ENCODE measurements at places on chromosomes 6 and 20.

GRCh38 chr6:31556307-31556706 lies 8.9 kb downstream of the NFKBIL1 start:
- no peak for DNase-seq

GRCh38 chr6:71238351-71238750 lies 50.3 kb upstream of the OGFRL1 start:
- no peak for DNase-seq

- no peak for DNase-seq
These were observed 67.9 kb downstream of the CDYL start for GRCh38 chr6:4844108-4844507.

DNA sequence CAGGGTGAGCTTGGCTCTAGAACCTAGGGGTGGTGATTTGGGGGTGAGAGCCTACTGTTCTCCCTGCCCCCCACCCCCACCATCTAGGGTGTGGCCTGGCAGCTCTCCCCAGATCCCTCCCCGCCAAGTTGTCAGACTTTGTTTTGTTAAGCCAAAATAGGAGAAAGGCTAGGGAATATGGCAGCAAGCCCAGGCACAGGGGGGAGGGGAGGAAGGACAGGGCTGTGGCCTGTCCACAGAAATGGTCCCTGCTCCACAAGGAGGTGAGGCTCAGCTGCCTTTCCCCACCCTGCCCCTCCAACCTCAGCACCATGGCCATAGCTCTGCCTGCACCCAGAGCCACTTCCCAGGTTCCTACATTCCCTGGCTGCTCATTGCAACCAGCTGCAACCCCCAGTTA lies 17.2 kb downstream of the SCUBE3 start:
- DNase-seq = no peak

- no peak for DNase-seq
These were observed 13.3 kb downstream of the MAFB start for GRCh38 chr20:40675599-40676221.

DNA sequence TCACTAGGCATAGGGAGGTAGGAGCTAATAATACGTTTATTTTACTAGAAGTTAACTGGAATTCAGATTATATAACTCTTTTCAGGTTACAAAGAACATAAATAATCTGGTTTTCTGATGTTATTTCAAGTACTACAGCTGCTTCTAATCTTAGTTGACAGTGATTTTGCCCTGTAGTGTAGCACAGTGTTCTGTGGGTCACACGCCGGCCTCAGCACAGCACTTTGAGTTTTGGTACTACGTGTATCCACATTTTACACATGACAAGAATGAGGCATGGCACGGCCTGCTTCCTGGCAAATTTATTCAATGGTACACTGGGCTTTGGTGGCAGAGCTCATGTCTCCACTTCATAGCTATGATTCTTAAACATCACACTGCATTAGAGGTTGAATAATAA lies 1.1 kb downstream of the HFE start:
- no peak for DNase-seq

GRCh38 chr6:8084586-8084985 lies 17.8 kb downstream of the EEF1E1 start:
- no peak for DNase-seq

DNA sequence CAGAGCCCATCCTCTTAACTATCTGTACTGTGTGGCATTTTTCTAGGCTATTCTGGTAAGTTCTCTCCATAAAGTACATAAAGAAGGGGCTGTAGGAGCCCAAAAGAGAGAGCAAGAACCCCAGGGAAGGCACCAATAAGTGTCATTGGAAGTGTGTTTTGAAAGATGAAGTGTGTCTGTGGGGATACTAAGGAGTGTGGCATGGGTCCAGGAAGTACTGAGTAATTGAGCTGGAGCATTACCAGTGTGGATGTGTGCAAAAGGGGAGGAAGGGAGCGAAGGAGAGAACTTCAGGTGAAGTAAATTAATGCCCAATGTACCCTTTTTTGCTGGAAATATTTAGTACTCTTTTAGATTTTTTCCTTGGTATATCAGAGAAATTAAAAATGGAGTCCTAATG lies 63.9 kb downstream of the KCNS1 start:
- DNase-seq = no peak

DNA sequence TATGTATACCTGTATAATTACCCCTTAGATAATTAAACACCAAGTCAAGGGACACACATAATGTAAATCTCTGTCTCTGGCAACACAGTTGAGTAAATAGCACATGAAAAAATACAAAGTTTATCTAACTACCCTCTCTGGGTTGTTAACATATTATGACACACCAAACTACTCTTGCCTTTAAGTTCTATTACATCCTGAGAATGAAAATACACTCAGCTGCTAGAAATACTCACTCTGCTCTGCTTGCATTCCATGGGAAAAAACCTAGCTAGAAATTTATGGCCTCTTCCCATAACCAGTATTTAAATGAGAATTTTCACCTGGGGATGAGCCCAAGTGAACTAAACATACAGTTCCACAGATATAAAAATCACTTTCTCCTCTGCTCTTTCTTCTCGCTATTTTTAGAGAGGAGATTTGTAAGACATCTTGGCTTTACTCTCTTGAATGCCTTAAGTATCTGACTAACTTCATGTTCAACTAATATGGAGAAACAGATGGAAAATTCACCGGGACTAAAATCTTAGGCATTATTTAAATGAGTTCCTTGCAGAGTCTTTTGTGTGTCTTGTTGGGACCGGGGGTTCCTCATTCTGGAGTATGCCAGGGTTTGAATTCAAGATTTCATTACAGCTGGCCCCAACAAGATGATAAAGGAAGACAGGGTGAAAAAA lies 140.9 kb downstream of the GJA10 start:
- no peak for DNase-seq

DNA sequence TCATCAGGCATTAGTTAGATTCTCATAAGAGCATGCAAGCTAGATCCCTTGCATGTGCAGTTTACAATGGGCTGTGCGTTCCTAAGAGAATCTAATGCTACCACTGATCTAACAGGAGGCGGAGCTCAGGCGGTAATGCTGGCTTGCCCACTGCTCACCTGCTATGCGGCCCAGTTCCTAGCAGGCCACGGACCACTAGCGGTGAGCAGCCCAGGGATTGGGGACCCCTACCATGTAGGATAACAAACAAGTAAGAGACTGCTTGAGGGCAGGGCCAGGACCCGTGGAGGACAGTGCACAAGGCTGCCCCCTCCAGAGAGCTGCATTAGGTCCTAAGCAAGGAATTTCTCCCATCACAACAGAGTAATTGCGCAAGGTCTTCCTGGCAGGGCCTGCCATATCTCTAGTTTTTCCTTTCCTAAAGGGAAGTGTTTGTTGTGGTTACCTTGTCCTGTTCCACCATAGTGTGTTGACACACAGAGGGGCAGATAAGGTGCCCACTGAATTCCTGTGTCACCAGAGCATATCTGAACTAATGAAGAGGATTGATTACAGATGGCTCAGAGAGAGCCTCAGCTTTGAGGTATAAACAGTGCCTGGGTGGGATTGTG lies 58.0 kb downstream of the PACRG start:
- DNase-seq = no peak

GRCh38 chr6:16533210-16533609 lies 228.1 kb downstream of the ATXN1 start:
- no peak for DNase-seq

DNA sequence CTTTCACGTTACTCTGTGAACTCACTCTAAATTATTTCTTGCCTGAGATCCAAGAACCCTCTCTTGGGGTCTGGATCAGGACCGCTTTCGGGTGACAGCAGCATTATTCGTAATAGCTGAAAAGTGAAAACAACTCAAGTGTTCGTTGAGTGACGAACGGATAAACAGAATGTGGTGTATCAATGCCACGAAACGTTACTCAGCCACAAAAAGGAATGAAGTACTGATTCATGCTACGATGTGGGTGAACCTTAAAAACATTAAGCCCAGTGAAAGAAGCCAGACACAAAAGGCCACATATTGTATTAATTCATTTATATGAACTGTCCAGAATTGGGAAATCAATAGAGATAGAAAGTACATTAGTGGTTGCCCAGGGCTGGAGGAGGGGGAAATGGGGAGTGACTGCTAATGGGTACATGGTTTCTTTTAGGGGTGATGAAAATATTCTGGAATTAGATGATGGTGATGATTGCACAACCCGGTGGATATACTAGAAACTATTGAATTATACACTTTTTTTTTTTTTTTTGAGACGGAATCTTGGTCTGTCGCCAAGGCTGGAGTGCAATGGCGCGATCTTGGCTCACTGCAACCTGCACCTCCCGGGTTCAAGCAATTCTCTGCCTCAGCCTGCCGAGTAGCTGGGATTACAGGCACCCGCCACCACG lies 8.4 kb downstream of the PTGIS start:
- DNase-seq = no peak

DNA sequence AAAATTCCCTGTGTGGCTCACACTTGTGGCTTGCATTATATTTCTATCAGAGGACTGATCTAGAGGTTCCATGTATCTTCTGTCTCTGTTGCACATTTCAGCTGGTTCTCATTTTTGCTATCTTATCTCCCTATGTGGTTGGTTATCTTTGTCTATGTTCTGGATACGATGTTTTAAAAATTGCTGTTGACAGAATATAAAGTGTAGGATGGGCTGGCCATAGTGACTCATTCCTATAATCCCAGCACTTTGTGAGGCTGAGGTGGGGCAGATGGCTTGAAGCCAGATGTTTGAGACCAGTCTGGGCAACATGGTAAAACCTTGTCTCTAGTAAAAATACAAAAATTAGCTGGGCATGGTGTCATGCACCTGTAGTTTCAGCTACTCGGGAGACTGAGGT lies 9.9 kb upstream of the ULBP3 start:
- no peak for DNase-seq

DNA sequence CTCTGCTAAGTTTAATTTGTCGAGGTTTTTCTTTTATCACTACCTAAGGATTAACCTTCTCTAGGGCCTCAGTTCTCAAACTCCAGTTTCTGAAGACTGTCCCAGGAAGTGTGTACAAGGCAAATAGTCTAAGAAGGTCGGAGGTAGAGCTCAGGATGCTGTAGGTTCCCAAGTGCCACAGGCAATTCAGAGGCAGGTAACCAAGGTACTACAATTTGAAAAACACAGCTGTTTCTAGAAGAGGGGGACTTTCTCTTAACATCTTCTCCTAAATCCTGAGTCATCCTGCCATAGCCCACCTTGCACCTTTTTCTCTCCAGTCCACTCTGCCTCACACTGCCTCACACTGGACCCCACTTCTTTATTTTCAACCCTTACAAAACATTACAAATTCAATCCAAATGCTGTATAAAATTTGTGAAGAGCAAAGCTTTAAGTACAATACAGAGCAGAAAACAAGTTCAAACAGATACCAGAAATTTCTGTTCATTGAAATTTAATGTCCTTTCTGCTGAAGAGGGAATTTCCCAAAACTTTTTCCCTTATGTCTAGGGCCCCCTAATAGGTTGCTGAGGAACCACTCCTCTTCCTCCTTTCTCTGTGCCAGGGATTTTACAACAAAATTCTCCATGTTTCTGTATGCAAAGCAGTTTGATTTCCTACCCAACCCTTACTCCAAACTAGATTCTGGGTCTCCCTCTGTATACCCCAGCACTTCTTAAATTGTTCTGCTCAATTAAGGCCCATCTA lies 43.0 kb downstream of the FRK start:
- no peak for DNase-seq

GRCh38 chr6:162005372-162005771 lies 722.2 kb downstream of the PRKN start:
- no peak for DNase-seq

DNA sequence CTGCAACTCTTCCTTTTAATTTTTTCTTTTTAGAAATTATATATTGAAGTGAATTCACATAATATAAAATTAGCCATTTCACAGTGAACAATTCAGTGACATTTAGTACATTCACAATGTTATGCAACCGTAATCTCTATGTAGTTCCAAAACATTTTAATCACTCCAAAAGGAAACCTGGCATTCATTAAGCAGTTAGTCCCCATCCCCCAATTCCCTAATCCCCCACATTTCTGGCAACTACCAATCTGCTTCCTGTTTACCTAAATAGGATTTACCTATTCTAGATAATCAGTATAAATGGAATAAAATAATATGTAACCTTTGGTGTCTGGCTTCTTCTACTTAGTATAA lies 8.5 kb upstream of the DDX27 start:
- no peak for DNase-seq

DNA sequence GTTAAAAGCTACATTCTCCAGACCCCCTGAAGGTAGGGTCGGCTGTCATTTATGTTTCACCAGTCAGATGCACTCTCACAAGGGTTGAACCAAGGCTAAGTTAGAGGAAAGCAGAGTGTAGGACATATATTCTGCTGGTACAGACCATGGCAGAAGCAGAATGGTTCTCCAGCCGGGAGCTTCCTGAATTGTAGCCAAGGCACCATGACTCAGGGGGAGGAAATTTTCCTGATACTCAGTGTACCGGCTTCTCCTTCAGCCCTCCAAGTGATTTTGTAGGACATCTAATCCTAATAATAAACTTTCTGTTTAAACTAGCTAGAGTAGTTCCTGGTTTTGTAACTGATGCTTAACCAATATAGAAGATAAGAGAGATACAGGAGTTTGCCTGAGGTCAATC lies 14.2 kb upstream of the SLPI start:
- DNase-seq = no peak

DNA sequence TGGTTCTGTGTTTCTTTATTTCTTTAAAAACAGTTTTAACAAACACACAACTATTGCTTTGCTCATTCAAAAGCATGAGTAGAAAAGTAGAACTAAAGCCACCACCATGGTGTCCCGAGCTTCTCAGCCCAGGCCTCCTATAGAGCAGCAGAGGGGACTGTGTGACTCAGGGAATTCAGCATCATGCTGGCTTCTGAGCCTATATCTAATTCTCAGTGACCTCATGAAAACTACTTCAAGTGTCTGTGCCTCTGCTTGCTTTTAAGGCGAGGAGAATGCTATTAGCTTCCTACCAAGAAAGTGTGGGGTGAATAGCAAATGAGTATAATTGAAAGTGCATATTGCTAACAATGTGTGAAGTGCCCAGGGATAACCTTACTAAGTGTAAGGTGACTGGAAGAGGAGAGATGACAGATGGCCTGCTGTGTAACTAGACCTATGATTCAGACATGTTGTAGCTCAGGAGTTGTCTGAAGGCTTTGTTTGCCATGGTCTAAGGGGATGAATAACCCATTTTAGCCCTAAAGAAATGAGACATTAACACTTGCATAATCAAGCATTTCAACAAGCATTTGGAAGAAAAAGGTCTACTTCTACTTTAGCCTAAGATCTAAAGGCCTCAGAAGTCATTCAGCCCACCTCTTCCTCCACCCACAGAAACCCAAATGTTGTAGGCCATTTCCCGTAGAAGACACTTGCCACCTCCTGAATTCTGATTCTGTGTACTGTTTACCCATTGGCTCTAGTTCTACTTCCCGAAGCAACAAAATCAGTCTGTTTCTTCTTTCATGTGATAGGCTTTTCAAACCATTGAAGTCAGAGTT lies 121.5 kb upstream of the ARG1 start:
- no peak for DNase-seq

- no peak for DNase-seq
These were observed 61.7 kb downstream of the CDH22 start for GRCh38 chr20:46246559-46246958.

DNA sequence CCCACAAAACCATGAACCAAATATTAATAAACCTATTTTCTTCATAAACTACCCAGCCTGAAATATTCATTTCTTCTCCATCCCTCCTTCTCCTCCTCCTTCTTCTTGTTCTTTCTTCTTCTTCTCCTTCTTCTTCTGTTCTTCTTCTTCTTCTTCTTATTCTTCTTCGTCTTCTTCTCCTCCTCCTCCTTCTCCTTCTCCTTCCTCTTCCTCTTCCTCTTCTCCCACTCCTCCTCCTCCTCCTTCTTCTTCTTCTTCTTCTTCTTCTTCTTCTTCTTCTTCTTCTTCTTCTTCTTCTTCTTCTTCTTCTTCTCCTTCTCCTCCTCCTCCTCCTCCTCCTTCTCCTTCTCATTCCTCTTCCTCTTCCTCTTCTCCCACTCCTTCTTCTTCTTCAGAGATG lies 5.0 kb upstream of the TMEM74B start:
- no peak for DNase-seq

Measured in NCI-H2081 treated with DMSO at 0.1 percent for 48 hours (cell line).